ENCODE measurements at places on chromosomes 6 and 20. TPM values are rescaled to one million over a fixed set of nuclear protein-coding genes. Genes with fewer than 3 reads are reported as not detected.

DNA sequence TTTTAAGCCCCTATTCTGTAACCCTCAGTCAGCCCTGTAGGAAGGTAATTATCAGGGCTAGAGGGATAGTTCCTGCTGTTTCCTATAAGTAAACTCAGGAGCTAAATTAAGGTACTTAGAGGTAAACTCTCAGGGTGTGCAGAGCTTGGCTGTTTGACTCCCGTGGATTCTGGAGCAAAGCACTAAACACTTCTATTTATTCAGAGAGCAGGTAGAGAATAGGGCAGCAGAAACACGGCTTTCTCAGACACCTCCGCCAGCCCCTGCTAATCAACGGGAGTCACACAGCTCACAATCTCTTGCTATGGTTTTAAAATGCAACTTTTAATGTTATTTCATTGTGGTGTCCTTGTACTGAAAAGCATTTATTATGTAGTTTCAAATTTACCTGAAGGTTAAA, 21.8 kb downstream of the PRKN start:
- no peak for DNase-seq

GRCh38 chr6:131167773-131168172, 32.5 kb downstream of the AKAP7 start:
- DNase-seq: no peak

GRCh38 chr20:58759947-58760346, 67.3 kb downstream of the NPEPL1 start:
- DNase-seq: no peak

- DNase-seq: no peak
These were observed 26.8 kb downstream of the BNIP5 start for GRCh38 chr6:36309900-36310299.

GRCh38 chr20:17545127-17545526, 13.9 kb upstream of the BFSP1 start:
- DNase-seq: no peak

GRCh38 chr20:59159493-59160376, 3.9 kb upstream of the ZNF831 start:
- peak; percentile 66 for DNase-seq

DNA sequence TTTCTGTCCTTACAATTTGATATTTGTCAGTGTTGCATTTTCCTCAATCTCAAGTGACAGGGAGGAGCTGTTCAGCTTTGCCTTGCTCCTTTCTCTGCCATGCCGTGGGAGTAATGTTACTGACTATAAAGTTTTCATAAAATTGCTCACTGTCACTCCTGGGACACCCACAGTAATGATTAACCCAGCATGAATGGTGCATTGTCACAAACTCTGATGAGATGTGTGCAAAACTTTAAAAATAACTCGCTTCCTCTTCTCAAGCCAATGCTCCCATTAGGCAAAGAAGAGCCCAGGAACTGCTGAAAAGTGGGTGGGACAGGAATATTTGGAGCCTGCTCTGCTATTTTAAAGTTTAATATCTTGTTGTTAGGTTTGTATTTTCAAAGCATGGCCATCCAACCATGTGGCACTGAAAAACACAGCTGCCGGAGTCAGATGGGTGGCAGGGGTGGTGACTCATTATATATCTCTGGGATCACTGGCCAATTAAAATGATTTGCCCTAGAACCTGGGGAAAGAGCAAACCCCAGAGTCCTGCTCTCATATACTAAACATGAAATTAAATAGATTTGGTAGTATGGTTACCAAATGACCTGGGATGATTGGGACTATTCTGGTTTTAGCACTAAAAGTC, 260.1 kb downstream of the BTBD3 start:
- no peak for DNase-seq

DNA sequence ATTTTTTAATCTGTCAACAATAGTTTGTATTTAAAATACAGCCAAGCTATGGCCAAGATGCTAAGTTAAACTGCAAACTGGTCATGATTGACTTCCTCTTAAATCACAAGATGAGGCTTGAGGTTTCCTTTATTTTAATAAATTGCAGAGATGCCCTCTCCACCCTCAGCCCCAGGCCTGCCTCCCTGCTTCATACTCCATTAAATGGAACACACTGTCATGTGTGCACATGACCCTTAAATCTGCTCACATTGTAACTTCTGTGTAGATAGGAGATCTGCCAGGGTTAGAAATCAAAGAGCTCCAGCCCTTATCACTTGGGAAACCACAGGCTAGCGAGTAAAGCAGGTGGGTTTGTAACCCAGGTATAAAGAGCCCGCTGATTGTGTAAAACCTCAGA, 20.8 kb downstream of the DUSP22 start:
- DNase-seq: no peak

GRCh38 chr6:33075568-33076405, at the start of gene HLA-DPB1:
Gene HLA-DPB1, plus strand, starts transcription at chr6:33075990. Its CDS starts 52 bp downstream, at chr6:33076042.
- peak; percentile 72 for DNase-seq

- DNase-seq: no peak
These were observed 153.2 kb downstream of the AIG1 start for GRCh38 chr6:143213859-143214376.

- no peak for DNase-seq
These were observed 166.7 kb upstream of the ADGRB3 start for GRCh38 chr6:68468244-68468884.

DNA sequence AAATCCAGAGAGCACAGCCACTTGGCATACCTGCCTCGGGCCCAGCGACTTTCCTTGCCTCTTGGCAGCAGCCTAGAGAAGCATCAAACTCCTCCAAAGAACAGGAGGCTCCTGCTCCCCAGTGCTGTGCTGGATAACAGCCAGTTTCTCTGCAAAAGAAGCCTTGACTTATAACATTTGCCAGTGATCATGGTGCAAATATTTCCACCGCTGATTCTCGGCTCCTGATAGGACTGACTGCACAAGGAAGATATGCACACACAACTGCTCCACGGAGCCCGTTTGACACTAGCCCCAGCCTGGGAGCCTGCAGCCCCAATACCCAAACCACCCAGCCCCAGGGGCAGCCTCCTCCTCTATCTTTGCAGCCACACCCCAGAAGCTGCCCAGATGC, 17.5 kb downstream of the ACSS1 start:
- peak; percentile 63 for DNase-seq

DNA sequence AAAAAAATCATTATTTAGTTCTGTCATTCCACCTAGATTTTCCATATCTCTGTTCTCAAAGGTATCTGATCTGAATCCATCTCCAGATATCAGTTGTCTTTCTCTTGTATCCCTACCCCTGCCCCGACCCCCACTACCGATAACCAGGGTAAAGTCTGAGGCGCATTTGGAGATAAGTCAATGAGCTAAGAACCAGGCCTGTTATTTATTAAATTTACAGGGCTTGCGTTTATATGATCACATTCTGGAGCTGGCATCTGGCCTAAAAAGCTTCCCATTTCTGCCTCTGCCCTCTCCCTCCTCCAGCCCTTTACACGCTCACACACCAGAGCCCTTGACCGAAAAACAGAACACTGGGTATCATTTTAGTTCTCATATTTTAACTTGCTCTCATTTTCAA, 144.7 kb downstream of the ALDH8A1 start:
- DNase-seq: no peak

DNA sequence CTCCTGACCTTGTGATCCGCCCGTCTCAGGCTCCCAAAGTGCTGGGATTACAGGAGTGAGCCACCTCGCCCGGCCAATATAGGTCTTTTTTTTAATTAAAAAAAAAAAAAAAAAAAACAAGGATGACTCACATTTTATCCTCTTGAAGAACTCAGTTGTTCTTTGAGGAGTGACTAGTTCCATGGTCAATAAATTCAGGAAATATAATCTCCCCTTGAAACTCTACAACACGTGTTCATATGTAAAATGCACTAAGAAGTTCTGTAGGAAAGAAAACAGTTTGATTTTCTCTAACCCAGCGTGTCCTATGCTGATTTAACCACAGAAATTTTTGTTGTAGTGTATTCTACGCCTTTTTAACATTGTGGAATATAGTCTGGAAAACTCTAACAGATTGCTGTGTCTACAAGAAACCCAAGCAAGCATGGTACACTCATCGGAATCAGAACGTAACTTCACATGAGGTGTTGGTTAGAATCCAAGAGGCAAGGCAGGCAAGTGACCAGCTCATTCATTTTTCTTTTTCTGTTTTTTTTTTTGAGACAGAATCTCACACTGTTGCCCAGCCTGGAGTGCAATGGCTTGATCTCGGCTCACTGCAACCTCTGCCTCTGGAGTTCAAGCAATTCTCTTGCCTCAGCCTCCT, 79.0 kb upstream of the ZNF217 start:
- no peak for DNase-seq

DNA sequence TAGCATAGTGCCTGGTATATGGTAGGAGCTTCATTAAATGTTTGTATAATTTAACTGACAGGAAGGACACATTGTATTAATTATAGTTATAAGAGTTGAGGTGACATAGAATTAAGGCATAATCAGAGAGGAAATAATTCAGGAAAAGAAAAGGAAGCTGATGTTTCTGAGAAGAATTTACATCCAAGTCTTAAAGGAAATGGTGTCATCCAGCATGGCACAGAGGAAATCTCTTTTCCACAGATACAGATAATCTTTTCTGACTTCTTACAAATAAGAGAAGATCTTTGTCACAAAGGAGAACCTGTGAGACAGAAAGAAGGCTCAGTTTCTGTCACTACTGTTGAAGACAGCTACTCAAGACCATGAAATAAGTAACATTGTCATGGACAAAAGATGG, 222.5 kb downstream of the GJA1 start:
- no peak for DNase-seq

GRCh38 chr6:142613981-142614380, 312.2 kb downstream of the ADGRG6 start:
- DNase-seq: no peak

- peak; percentile 59 for DNase-seq
These were observed 44.4 kb downstream of the MDFI start for GRCh38 chr6:41682497-41683272.

DNA sequence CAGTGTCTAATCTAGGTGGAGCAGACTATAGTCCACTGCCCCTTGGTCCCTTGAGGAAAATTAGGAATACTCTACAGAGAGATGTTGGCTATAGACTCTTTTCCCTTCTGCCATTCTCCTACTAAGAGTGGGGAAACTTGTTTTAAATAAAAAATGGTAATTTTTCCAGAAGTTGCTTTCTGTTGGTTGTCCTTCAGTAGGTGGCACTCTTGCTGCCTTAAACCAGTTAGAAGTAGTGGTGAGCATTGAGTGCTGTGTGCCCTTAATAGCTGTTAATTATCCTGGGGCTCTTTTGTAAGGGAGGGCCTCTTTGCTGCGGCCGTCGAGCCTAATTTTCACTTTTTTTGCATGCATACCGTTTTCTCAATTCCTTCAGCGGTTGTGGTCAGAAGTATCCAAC, 2.8 kb downstream of the CMTR1 start:
- no peak for DNase-seq

DNA sequence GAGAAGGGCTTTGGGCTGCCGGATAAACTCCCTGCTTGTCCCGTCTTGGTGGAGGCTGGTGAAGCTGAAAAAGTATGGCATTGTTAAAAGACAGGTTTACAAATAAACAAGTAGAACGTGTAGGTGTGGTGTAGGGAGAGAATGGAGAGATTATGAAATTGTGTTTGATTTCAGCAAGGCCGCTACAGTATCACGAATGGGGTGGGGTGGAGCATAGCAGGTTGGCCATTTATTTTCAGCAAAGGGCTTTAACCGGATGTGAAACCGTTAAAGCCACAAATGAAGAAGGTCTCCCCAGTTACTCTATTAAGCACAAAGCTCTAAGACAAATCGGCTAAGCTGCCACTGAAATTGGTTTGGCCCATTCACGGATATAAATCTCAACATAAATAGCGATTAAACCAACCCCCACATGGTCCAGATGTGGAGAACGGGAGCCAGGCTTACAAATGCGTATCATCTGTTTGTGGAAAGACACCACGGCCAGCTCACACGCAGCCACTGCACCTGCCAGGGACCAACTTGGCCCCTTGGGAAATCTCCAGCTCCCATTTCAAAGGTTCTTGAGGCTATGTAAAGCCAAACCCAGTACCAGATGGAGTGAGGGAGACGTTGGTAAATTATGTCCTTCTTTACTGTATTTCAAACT, 94.0 kb downstream of the ZMYND8 start:
- no peak for DNase-seq

DNA sequence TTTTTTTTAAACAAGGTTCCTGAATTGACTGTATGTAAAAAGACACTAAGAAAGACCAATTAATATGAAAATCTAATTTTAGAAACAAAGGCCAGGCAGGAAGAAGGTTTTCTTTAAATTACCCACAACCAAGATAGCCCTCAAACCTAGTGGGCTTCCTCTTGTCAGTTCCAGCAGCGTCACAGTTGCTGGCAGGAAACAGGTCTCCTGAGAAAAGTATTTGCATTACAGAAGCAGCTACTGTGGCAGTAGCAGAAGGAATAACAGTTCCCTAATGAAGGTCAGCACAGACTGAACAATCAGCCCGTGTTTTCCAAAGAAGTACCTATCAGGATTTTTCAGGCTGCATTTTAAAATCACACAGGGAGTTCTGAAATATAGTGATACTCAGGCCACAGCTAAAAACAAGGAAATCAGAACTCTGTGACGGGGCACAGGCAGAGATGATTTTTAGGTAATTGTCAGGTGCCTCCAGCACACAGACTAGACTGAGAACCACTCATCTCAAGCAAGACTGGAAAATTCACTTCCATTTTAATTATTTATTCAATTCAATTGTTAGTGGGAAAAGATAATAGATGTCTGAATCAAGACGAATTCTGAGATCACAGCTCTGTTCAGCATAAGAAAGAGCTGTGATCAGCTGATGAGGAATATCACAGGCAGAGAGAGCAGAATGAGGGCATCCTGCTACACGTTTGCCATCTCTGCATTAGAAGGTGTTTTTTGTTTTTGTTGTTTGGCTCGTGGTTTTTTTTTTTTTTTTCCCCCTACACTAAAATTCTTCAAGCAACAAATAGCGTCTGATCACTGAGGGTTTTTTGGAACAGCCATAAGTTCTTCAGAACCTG, 230.5 kb upstream of the KHDRBS2 start:
- no peak for DNase-seq

DNA sequence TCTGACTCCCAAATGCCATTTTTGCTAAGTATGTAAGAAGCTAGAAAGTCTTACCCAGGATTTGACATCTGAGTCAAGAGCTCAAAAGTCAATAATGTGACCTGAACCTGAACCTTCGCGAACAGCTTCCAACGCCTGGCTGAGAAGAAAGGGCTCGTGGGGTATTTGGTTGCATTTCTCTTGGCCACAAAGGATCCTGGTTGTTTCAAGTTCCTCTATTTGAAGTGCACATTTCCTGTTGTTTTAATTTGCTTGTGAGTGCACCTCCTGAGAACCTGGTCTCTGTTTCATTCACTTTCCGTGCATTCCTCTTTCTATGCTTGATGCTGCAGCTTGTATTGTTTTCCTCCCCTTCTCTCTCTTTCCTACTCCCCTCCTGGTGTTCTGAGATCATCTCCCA, 212.5 kb downstream of the FOXA2 start:
- peak; percentile 54 for DNase-seq

- no peak for DNase-seq
These were observed 432.8 kb downstream of the CD83 start for GRCh38 chr6:14550410-14550809.

The VGLL2 gene
- total RNA-seq: not detected

The RIPPLY2 gene
- total RNA-seq: not detected

The SSTR4 gene
- not detected for total RNA-seq

The LY6G5B gene
- total RNA-seq: 4.8 TPM

The MATN4 gene
- total RNA-seq: not detected

The TFAP2B gene
- not detected for total RNA-seq

The APMAP gene
- total RNA-seq: 55.6 TPM

The OPRL1 gene
- not detected for total RNA-seq
